ENCODE measurements at places on chromosomes 5 and 9.

- DNase-seq = no peak
These were observed 6.6 kb upstream of the MSMP start for GRCh38 chr9:35760651-35761050.

DNA sequence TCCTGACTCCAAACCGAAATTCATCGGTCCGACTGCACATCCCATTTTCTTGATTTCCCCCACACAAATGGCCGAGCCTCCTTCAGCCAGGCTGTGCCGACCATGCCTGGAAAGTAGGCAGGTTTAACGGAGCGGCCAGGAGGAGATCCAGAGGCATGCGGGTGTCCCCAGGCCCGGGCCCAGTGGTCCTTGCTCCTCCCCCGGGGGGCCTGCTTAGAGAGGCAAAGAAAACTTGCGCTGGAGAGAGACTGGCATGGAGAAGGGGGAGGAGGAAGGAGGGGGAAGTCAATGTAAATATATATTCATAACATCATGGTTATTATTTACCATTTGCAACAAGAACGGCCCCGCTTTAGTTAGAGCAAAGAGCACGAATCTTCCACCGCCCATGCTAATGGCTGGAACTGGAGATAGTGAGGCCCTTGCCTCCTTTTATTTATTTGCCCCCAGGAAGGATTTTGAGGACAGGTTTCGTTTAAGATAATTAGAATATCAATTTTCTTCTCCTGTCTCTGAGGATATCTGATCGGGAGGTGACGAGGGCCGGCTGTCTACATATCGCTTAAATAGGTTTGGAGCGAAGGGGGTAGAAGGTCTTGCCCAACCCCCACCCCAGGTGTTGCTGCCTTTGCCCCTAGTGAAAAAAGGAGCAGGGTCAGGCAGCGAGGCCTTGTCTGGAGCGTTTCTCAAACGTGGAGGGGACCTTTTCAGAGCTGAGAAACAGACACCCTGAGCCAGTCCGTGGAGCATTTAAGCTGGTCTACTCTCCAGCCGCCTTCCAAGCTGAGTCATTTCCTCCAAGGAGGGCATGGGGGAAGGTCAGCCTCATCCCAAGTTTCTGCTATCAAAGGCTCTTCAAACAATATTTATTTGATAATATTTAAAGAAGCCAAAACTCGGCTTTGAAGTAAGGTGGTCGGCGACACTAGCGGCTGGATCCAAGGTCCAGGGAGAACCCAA is 2.5 kb downstream of the BARHL1 start:
- no peak for DNase-seq

GRCh38 chr5:180126716-180127681 is 55.4 kb upstream of the RNF130 start:
- DNase-seq = no peak

DNA sequence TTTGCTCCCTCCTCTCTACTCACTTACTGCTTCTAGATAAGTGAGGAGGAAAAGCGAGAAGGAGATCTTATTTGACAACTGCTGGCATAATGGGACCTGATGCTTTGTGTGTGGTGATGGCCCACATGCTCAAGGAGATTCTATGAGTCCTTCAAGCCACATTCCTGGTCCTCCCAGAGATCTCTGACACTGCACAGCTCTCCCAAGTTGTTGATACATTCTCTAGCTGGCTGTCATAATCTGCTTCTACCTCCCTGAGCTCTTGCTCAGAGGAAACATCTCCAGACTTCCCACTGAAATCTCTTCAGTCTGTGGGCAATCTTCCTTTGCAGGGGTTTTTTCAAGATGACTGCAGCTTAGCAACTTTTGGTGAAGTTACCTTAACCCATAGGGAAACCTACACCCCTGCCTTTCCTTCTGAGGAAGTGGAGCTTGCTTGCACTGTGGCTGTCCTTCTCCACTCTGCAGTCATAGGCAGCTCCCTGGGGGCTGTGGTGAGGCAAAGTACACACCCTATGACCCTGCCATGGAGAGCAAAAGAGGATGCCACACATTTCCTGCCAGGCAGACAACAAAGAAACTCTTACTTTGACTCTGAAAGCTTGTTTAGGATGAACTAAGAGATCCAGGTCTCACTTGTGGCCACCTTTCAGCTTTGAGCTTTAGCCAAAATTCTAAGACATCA is 163.8 kb downstream of the TMEM38B start:
- no peak for DNase-seq

GRCh38 chr5:176788091-176788490 is 22.3 kb upstream of the UNC5A start:
- no peak for DNase-seq

GRCh38 chr5:33227746-33228145 is 213.0 kb upstream of the TARS1 start:
- DNase-seq = no peak

- no peak for DNase-seq
These were observed 10.9 kb upstream of the CARNMT1 start for GRCh38 chr9:75039009-75039408.

GRCh38 chr5:33282696-33283095 is 158.1 kb upstream of the TARS1 start:
- no peak for DNase-seq

DNA sequence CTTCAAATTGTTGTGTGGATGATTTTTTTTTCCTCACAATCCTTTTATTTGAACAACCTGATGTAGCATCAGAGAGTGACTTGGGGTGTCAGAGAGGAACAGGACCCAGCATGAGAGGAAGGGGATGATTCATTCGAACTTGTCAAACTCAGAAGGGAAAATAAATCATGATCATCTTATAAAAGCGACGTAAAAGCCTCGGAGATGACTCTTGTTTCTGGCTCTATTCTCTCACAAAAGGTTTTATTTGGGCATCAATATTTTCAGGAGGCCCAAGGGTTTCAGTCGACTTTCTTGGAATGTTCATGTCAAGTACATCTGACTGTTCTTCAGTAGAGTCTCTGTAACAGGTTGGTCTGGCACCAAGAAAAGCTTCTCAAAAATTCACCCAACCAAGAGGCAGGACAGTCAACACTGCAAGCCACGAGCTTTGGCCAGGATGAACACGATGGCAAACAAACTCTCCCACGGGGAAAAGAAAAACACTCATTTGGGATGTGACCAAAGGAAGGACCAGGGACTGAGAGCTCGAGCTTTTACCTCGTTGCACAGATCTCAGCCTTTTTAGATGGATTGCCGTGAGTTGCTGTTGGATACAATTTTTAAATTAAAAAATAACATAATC is 55.1 kb downstream of the ANKH start:
- DNase-seq = no peak

DNA sequence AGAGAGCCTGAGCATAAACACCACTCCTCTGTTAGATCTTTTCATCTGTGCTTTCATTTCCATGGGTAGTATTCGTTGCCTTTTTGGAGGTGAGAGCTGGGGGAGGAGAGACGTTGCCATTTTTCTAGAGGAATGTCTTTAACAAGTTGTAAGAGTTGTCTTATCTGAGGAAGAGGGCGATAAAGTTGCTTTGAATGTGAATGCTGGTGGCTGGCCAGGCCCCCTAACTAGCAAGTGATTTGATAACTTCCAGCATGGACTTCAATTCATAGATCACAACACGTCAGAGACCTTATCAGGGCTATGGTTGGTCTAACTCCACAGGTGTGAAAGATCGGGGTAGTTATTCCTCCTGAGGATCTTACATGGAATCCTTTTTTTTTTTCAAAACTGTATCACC is 30.0 kb upstream of the AOPEP start:
- no peak for DNase-seq

DNA sequence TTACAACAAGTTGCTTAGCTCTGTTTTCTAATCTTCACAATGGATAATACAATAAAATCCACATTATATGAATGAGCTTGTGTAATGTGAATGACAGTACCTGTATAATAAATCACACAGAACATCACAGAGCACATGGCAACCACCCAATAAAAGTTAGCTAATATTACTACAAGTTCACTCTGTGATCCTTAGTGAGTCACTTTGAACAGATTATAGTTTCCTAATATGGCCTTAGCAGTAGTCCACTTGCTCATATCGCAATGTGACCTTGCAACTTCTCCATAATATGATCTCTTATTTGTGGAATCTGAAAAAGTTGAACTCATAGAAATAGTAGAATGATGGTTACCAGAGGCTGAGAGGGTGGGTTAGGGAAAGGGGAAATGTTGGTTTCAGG is 361.3 kb downstream of the PTPRD start:
- DNase-seq = no peak

All from stimulated activated CD8-positive, alpha-beta memory T cell treated with anti-CD3 and anti-CD28 coated beads, Interleukin-4, amount 100 ng/mL, for 1 hour (primary cell).